SHP77 treated with DMSO at 0.1 percent for 48 hours (cell line): ENCODE measurements at places on chromosomes 3 and 15.

DNA sequence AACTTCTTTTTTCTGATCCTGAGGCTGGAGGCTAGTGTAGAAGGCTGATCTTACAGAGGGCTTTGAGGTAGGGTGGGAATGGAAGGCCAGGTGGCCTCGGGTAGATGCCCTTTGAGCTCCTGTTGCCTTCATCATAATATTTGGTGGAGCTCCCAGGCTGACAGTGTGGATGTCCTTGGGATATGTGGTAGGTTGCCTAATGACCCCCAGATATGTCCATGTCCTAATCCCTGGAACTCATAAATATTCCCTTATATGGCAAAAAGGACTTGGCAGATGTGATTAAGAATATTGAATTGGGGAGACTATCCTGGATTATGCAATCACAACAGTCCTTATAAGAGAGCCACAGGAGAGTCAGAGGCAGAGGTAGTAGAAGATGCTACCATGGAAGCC lies 5.5 kb downstream of the ADAMTSL3 start:
- DNase-seq: no peak

DNA sequence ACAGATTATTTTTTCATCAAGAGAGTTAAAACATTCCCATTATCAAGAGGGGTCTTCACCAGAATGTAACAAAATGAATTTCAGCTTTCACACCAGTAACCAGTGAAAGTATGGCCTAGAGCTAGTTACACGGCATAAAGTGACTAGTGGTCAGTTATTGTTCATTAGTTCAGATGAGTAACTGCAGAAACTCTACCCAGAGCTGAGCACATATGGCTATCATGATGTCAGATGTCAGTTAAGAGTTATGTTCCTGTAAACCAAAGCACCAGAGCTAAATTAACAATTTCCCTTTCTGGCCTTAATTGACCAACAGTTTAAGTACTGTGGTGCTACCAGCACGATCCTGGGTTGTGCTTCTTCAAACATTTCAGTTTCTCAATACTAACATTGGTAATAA lies 6.6 kb upstream of the MRPS25 start:
- DNase-seq: no peak

DNA sequence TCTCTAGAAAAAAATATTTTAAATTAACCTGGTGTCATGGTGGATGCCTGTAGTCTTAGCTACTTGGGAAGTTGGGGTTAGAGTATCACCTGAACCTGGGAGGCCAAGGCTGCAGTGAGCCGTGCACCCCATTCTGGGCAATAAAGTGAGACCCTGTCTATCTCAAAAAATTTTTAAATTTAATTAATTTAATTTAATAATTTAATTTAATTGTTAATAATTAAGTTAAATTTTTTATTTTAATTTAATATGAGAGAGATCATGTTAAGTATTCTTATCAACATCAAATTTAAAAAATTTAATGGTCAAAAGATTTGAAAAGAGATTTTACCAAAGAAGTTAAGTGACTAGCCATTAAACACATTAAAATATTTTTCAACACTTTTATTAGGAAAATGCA lies 40.8 kb upstream of the FOXB1 start:
- no peak for DNase-seq

GRCh38 chr3:157104521-157104920 lies 55.4 kb downstream of the CCNL1 start:
- DNase-seq: no peak

DNA sequence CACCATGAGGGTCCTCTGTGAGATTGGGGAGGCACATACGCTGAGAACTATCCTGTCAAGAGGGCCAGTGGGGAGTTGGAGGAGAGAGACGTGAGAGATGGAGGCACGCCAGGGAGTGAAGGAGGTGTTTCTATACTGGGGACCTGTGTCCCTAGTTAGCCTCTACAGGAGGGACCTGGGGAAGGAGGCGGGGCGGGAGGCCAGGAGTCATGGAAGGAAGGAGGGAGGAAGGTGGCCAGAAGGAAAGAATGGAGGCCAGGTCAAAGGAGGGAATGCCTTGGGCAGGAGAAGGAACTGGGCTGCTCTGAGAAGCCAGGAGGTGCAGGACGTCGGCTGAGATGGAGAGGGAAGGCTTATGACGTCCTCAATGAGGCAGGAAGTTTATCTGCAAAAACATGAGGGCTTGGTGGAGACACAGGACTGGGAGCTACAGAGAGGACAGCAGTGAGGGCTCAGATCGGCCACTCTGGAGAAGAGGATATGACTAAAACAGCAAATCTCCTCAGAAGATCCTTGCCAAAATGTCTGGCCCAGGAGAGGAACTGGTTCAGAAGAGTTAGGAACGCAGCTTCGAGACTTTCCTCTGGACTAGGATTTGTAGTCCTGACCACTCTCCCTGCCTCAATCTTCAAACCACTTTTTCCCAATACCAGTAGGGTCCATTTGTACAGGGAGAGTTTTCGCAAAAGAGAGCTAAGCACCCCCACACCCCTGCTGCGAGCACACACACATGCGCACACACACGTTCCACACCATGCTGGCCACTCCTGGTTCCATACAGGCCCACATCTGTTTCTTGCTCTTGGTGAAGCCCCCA lies 59.9 kb downstream of the ADCY5 start:
- no peak for DNase-seq

DNA sequence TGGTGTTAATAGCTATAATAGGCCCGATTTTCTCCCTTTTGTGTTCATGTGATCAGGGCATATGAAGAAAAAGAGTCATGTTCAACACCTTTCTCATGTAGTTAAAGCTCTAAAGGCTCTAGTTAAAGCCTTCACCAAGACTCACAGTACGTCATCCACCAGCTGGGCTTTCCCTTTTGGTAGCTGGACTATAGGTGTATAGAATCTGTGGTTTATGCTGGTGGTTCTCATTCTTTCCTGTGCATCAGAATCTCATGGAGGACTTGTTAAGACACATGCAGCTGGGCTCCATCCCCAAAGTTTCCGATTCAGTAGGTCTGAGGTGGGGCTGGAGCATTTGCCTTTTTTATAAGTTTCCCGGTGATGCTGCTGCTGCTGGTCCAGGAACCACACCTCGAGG lies 31.0 kb downstream of the CFAP91 start:
- DNase-seq: no peak

GRCh38 chr3:7315037-7315436 lies 454.1 kb downstream of the GRM7 start:
- no peak for DNase-seq

DNA sequence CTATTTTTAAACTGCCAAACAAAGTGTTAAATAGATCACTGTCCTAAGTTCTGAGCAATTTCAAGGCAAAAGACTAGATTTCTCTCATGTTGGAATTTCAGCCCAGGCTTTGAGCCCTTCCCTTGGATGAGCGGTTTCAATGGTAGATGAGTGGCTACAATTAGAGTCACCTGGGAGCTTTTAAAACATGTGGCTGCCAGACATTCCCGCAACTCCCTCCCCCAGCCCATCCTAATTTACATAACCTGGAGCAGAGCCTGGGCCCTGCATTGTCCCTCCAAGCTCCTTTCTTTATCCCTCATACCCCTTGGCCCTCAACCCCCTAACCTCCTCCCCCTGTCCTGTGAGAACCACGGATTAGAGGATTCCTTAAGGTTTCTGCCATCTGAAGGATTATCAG lies 357.5 kb upstream of the UMPS start:
- DNase-seq: no peak

DNA sequence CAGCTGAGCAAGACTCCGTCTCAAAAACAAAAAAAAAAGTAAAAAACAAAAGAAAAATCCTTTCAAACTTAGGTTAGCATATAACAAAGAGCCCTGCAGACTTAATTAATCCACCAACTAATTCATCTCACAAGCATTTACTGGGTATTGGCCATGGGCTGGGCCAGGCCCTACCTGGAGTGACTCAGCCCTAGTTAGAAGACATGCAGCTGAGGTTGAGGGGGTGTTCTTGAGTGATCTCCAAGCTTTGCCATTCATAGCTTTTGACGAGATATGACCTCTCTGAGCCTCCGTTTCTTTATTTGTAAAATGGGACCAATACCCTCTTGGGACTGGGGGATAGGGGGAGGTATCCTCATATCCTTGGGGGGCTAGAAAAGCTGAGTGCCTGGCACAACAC lies 7.8 kb downstream of the FBXL22 start:
- DNase-seq: no peak

- no peak for DNase-seq
Observed at GRCh38 chr15:87901926-87902690, 354.4 kb downstream of the NTRK3 start.

GRCh38 chr3:189780546-189781270 lies 149.5 kb downstream of the TP63 start:
- no peak for DNase-seq

DNA sequence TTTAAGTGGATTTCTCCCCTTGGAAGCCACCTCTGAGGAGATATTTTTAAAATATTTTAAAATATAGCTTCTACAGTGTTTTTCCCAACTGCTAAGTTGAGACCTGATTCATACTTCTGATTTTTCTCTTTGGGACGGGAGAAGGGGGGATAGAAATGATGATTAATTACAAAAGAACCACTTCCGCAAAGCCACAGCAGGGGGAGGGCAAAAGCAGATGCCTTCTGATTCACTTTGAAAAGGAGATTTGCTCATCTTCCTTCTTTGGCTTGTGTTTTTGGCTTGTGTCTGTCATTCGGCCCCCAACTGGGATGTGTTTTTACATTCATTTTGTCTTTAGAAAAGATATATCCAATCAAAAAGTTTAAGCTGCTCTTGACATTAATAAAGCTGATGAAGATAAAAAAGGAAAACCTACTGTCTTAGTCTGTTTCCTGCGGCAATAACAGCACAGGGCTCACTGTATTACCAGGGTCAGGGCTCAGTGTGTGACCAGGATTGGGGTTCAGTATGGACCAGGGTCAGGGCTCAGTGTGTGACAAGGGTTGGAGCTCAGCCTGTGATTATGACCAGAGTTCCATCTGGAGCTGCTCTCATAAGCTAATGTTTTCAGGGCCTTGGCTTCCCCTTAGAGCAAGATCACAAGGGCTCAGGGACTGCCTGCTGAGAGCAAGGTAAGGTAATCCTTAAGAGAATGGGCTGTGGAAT lies 223.2 kb downstream of the MTHFS start:
- no peak for DNase-seq

- DNase-seq: no peak
Observed at GRCh38 chr3:51722362-51722761, 15.5 kb downstream of the GRM2 start.

DNA sequence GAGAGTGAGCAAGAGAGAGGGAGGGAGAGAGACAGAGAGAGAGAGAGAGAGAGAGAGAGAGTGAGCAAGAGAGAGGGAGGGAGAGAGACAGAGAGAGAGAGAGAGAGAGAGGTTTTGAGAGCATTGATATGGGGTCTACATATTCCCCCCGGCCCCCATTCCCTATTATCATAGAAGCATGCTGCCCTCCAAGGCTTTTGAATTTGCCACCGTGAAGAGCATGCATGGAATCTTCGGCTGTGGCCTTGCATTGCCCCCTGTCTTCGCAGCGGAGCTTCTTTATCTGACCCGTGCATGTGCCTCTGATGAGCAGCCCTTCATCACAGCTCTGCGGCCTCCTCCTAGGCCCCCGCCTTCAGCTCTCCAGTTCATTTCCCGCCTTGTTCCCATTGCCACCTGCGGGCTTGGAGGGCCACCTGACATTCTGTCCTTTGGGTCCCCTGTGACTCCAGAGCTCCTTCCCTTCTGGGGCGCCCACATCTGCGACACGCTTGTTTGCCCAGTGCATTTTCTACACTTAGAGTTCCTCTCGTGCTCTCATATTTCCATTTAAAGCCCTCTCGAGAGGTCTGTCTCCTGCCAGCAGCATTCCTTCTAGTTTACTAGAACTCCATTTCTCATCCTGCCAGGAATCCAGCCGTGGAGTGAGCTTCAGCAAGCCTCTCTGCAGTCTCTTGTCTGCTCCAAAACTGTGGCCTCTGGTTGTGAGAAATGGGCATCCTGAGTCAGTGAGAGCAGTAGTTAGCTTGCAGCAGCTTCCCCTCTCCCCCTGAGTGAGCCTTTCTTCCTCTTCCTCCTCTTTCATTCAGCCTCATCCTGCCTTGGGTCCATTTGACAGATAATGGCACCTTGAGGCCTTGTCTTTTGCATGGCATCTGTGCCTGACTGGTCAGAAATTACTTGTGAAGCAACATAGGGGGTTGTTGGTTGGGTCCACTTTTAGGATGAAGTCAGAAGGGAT lies 25.3 kb downstream of the LPP start:
- DNase-seq: no peak
